ENCODE measurements at places on chromosomes 4 and X.

- DNase-seq: no peak
Measured at GRCh38 chrX:153063315-153063714, 7.0 kb downstream of the PNMA3 start.

DNA sequence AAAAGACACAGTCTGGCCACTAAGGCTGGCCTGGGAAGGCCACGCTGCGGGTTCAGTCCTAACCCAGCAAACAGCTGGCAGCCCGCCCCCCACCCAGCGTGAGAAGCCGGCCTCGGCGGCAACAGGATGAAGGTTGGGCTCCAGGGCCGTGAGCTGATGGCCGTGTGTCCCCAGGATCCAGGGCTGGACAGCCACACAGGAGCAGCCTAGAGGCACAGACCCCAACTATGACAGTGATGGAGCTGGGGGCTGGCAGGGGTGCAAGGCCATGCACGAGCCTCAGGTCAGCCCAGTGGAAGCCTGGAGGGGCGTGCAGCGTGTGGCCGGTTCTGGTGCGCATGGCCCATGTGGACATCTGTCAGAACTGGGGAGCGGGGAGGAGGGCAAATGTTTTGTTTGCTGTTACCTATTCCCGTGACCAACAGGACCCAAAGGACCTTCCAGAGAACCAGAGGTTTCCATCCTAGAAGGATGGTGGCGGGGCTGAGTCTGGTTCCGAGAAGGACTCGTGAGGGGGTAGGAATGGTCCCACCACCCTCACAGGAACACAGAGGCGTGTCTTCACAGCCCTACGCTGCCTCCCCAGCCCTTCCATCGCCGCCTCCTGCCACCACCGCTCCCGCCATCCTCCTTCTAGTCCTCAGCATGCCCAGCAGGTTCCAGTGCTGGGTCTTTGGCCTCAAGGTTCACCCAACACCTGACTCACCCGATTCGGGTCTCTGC, 46.5 kb downstream of the ZFYVE28 start:
- DNase-seq: no peak

DNA sequence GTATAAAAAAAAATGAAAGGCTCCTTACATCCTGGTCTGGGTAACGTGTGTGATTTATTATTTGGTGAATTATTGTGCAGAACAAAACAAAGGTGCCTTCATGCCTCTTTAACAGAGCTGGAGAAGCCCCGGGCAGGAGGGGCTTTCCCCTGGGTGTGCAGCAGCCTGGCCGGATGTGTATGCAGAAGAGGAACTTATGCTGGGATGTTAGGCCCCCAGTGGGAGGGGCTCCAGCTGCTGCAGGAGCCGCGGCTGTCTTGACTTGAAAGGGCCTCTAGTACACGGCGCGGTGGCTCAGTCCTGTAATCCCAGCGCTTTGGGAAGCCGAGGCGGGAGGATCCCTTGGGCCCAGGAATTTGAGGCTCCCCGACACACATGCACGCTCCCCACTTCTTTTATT, 16.0 kb downstream of the CCNQ start:
- DNase-seq: peak; percentile 63

DNA sequence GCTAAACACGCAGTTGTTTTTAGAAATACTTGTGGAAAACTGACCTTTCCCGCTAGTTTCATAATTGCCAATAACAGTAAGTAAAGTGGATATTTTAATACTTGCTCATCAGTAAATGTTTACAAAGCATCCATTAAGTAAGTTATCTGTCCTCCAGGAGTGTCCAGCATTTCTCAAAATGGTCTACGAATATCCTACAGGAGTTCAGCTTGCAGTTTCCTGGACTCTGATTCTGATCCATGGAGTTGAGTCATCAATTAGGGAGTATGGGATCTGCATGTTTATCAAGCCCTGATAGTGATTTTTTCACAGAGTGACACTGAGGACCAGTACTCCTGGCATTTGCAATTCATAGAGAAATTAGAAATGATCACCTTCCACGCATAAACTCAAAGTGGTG, 325.2 kb upstream of the AADAT start:
- no peak for DNase-seq

DNA sequence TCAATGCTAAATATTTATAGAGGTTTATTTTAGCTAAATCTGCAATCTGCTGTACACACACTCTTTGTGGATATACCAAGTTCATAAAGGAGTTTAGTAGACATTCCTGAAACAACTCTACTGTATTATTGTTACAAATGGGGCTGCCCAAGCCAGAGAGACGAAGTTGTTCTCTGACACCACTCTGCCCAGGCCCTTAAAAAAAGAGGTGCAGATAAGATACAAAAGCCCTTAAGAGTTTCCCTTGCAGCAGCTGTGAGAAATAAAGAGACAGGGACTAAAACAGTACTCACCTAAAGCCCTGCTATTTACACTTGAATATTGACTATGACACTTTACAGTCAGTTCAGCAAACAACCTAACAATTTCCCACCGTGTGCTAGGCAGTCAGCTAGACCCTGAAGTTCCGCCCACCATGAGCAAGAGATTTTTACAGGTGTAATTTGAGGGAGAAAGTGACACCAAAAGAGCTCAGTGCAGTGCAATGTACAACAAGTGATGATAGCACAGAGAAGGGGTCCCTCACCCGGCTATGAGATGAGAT, 191.7 kb downstream of the PRDM5 start:
- DNase-seq: no peak

- no peak for DNase-seq
Measured at GRCh38 chrX:102658556-102658955, 7.3 kb downstream of the GPRASP1 start.

GRCh38 chr4:141713771-141714445, 77.5 kb downstream of the IL15 start:
- no peak for DNase-seq
